Thoracic aorta (tissue), 2 donors: ENCODE measurements at places on chromosomes 5 and 9.

- H3K36me3 ChIP-seq: no peaks in the 10 kb centered on the region
- no peaks in the 10 kb centered on the region for H3K27me3 ChIP-seq
These were observed 67.5 kb downstream of the KCNIP1 start for GRCh38 chr5:170571281-170571731.

DNA sequence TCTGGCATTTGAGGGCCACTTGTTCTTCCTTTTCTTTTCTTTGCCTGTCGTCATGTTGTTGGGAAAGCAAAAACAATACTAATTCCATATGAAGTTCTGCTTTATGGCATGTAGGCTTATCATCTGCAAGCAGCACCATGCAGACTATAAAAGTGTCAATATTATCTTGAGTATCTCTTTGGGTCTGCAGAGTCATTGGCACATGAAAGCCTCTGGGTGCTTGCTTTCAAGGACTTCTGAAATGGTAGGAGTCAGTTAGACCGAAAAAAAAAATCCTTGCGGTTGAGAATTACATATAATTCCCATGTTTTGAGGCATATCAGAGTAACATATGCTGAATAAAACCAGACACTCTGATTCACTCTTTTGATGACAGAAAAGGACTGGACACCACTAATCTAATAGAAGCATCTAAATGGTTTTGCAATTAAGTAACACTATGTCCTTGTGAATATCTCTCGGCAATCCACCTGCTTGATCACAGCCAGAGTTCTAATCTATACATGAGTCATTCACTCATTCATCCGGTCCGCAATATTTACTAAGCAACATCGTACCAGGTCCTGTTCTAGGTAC is 44.4 kb downstream of the GNAQ start:
- no peak for DNase-seq
- H3K4me1 ChIP-seq: peaks cover 17% of the 10 kb centered on the region
- no peaks in the 10 kb centered on the region for H3K27me3 ChIP-seq
- H3K4me3 ChIP-seq: no peak overlapping the region

DNA sequence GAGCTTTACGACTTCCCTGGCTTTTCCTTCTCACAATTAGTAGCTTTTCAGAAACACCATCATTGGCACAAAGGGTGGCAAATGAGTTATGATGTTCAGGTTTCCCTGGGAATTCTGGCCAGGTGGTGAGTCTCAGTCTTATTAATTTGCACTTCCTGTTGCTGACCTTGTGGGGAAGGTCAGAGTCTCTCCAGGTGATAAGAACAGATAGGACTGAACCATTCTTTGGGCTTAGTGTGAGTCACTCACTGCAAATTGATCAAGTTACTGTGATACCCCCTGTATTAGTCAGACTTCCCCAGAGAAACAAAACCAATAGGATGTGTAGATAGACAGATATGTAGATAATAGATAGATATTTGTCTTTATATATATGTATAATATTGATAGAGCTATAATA is 53.8 kb upstream of the RANBP3L start:
- no peaks in the 10 kb centered on the region for H3K36me3 ChIP-seq
- H3K4me3 ChIP-seq: no peak overlapping the region
- no peaks in the 10 kb centered on the region for H3K27me3 ChIP-seq
- no peak overlapping the region for H3K27ac ChIP-seq
- DNase-seq: no peak

DNA sequence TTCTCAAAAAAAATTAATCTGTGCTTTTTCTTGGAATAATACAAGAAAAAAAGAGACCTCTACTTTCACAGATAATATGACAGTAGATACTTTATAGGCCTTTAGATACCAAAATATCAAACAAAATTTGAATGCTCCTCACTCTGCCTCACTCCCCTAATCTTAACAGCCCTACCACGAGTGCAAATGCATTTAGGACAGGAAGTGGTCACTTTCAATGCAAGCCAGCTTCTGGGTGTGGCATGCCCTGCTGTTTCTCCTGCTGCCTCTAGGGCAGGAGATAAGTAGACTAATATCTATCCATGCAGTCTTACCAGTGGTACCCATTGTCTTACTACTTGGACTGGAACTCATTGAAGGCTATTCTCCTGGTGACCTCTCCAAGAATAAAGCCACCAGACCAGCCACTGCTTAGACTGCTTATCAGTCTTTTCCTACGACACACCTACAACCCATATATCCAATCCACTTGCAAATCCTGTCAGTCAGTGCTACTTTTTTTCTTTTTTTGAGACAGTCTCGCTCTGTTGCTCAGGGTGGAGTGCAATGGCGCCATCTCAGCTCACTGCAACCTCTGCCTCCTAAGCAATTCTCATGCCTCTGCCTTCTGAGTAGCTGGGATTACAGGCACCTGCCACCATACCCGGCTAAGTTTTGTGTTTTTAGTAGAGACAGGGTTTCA is 23.0 kb downstream of the FRRS1L start:
- no peaks in the 10 kb centered on the region for H3K4me1 ChIP-seq
- no peaks in the 10 kb centered on the region for H3K27me3 ChIP-seq
- DNase-seq: no peak
- no peaks in the 10 kb centered on the region for H3K36me3 ChIP-seq
- no peak overlapping the region for H3K27ac ChIP-seq

DNA sequence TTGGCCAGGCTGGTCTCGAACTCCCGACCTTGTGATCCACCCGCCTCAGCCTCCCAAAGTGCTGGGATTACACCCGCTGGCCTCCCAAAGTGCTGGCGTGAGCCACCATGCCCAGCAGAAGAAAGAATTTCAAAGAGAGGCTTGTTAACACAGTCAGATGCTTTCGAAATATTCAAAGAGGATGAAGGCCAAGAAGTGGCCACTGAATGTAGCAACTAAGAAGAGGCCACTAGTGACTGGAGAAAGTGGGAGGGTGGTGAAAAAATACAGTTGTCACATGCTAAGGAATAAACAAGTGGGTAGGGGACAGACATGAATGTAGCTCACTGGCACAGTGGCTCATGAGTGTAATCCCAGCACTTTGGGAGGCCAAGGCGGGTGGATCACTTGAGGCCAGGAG is 13.0 kb upstream of the TPM2 start:
- H3K27me3 ChIP-seq: no peaks in the 10 kb centered on the region
- H3K36me3 ChIP-seq: peaks cover 99% of the 10 kb centered on the region
- no peak overlapping the region for H3K4me3 ChIP-seq
- DNase-seq: no peak
- peak overlapping the region; percentile 99 for H3K27ac ChIP-seq

DNA sequence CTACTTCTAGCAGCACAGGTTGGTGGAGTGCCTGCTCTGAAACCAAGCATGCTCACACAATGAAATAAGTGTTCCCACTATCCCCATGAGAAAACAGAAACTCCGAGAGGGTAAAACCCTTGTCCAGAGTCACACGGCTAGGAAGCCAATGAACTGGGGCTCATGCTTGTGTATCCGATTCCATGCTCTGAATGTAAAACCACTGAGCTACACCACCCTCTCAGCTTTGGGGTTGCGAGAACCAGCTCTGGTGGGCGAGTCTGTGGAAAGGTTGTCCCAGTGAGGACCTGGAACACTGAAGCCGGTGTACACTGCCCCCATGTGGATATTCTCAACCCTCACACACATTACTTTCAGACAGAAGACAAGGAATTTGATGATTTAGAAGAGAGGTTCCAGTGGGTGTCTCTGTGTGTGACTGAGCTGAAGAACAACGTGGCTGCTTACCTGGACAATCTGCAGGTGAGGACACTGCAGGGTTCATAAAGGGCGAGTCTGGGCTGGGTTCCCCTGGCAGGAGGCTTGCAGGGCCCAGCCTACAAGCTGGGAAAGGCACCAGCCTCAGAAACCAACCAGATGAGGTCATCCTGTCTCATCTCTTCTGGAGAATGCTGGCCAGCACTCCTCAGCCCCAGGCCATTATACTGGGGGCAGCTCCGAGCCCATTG is 37.4 kb downstream of the ARHGEF37 start:
- H3K4me1 ChIP-seq: no peaks in the 10 kb centered on the region
- H3K4me3 ChIP-seq: no peak overlapping the region
- DNase-seq: no peak
- no peaks in the 10 kb centered on the region for H3K27me3 ChIP-seq
- peaks cover 19% of the 10 kb centered on the region for H3K36me3 ChIP-seq

DNA sequence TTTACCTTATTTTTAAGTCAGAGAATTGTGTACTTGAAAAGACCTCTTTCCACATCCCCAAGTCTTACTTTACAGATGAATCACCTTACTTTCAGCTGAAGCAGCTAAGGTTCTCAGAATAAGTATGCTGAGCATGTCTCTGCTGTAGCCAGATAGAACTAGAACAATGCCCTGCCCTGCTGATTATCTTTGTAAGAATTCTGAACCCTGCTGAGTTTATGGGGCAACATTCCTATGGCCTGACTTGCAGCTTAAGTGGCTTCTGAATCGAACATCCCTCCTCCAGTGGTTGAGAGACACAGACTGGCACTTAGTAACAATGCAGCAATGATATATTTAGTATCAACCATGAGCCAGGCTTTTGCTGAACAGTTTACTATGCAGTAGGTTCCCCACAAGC is 592.0 kb upstream of the WWC1 start:
- no peaks in the 10 kb centered on the region for H3K36me3 ChIP-seq
- H3K4me3 ChIP-seq: no peak overlapping the region
- H3K27me3 ChIP-seq: no peaks in the 10 kb centered on the region
- DNase-seq: no peak
- H3K4me1 ChIP-seq: no peaks in the 10 kb centered on the region

GRCh38 chr5:56558131-56558745 is 257.1 kb upstream of the MAP3K1 start:
- H3K36me3 ChIP-seq: no peaks in the 10 kb centered on the region
- H3K4me3 ChIP-seq: no peak overlapping the region
- peaks cover under 1% of the 10 kb centered on the region for H3K4me1 ChIP-seq
- H3K27me3 ChIP-seq: no peaks in the 10 kb centered on the region
- DNase-seq: no peak
